IgD-negative memory B cell (primary cell): ENCODE measurements at places on chromosomes 4 and X. TPM values are rescaled to one million over a fixed set of nuclear protein-coding genes. Genes with fewer than 3 reads are reported as not detected.

Gene GC
- polyA plus RNA-seq = not detected

Gene IL3RA
- polyA plus RNA-seq = 0.66 TPM

Gene TXK
- 3.4 TPM for polyA plus RNA-seq

Gene MCF2
- not detected for polyA plus RNA-seq

Gene CFAP47
- not detected for polyA plus RNA-seq

Gene SPANXN4
- polyA plus RNA-seq = not detected

Gene ZDHHC9
- 4.8 TPM for polyA plus RNA-seq

Gene ASB9
- polyA plus RNA-seq = not detected

Gene NXF2B
- not detected for polyA plus RNA-seq

Gene GPM6B
- 1.5 TPM for polyA plus RNA-seq

Gene CCNA2
- polyA plus RNA-seq = 0.24 TPM

Gene FAM184B
- polyA plus RNA-seq = not detected

Gene MAGED4B
- polyA plus RNA-seq = 5.6 TPM

Gene ATP2B3
- polyA plus RNA-seq = not detected

Gene PARM1
- polyA plus RNA-seq = 37.0 TPM

Gene ZAR1
- not detected for polyA plus RNA-seq

Gene TRMT44
- polyA plus RNA-seq = 18.0 TPM

Gene NOA1
- polyA plus RNA-seq = 21.2 TPM

Gene GPC4
- not detected for polyA plus RNA-seq

Gene CXCL3
- not detected for polyA plus RNA-seq

Gene CXorf65
- polyA plus RNA-seq = 1.5 TPM

Gene GNRHR
- polyA plus RNA-seq = not detected

Gene NEIL3
- not detected for polyA plus RNA-seq

Gene NMU
- polyA plus RNA-seq = 0.53 TPM
